BE2C (cell line): ENCODE measurements at places on chromosomes 7 and 10.
A peak's percentile ranks its signal among the peaks of the same experiment; 100 is the strongest.

- peak; percentile 62 for DNase-seq
Observed at GRCh38 chr10:96130326-96130995, 364 bp downstream of the ZNF518A start.

GRCh38 chr10:9654261-9654660, 1363.4 kb upstream of the CELF2 start:
- DNase-seq = no peak

DNA sequence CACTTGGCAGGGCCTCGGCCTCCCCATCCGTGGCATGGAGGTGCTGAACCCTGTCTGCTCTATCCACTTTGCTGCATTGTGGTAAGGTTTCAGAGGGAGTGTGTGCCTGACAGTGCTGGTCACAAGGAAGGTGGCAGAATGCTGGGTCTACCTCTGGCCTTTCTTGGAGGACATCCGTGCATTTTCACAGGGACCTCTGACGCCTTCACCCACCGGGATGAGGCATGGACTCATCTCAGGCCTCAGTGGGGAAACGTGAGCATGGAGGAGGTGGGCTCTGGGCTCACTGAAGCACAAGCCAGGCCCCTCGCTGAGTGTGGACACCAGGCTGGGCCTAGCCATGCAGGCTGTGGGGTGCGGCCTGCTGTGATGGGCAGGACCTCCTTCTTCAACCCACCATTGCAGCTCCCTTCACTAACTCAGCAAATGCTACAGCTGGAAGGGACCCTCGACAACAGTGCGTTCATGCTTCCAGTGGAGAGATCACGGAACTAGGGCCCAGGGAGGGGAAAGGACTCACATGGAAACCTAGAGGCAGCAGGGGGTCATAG, 8.6 kb downstream of the TBATA start:
- no peak for DNase-seq

DNA sequence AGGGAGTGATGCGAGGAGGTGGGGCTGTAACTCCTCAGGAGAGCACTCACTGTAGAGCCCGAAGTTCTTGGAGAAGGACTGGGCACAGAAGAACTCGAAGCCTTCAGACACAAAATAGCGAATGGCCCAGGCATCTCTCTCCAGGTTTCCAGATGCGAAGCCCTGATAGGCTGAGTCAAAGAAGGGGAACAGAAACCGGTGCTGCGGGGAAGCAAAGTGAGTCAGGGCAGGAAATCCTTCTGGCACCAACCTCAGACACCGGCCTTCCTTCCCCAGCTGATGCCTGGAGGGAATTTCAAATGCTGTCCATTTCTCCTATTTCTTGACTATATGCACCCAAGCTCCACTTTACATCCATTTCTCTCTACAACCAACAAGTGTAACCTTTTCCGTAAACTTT, 26.8 kb downstream of the GOT1 start:
- DNase-seq = no peak

- DNase-seq = no peak
Observed at GRCh38 chr7:22827563-22827962, 4.9 kb upstream of the TOMM7 start.

DNA sequence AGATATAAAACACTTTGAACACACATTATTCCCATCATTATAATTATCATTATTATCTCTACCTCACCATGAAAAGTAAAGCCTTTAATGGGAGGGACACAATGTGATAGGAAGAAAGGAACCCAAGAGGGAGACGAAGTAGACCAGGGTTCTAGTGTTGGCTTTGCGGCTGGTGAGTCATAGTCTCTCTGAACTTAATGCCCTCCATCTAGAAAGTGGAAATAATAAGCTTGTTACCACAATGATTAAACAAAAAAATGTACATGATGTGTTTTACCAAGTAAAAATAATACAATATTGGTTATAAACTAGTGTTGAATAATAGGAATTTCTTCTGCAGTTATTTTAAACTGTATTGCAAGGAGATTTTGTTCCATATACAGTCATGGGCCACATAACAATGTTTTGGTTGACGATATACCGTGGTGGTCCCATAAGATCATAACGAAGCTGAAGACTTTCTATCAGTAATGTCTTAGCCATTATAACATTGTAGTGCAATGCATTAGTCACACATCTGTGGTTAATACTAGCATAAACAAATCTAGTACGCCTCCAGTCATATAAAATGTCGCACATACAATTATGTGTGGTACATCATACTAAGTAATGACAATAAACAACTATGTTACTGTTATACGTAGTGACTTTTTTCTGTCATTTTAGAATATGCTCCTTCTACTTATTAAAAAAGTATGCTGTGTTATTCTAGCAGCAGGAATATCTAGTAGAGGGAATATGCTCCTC, 450.6 kb upstream of the SORCS1 start:
- no peak for DNase-seq

DNA sequence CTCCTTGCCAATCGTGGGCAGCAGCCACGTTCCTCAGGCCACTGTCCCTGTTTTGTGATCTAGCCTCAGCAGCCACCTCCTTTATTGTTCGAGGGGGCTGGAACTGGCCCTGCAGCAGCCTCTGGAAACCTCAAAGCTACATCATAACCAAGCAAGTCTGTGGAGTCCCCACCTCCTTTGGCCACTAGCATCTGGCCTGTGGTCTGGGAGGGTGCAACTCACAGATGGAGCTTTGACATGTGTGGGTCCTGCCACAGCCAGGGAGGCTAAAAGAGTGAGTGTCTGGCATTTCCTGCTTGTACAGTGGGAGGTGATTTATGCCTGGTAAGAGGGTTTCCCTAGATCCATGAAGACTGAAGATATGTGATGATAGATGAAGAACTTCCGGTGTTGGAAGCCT, 32.3 kb upstream of the NUB1 start:
- DNase-seq = no peak

DNA sequence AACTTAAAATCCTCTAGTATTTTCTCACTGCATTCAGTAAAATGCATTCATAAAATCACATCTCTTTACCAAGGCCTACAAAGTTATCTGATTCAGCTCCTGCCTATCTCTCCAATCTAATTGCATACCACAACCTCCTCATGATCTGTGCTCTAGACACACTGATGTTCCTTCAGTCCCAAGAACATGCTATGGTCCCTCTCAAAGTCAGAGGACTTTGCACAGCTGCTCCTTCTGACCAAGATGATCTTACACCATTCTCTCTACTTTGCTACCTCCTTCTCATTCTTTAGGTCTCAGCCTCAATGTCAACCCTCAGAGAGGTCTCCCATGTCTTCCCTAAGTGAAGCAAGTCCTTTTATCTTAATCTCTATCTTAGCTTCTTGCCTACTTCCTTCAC, 45.5 kb downstream of the CAV1 start:
- no peak for DNase-seq

GRCh38 chr7:106065575-106066500, 46.3 kb downstream of the SYPL1 start:
- no peak for DNase-seq

DNA sequence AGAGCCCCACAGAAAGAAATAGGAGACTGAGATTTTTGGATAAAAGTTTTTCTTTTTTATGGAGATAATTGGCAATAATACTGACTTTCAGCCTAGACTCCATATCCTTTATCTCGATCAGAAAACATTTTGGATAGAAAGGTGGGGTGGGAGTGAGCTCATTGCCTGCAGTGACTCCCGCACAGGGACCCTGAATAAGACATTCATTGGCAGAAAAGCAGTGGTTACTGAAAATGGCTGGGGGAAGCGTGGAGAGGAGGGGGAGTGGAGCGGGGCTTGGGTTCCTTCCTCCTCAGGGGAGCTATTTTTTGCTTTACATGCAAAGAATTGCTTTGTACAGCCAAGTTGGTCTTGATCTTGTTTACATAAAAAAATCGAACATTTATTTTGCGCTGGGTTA, 90.4 kb upstream of the BMPER start:
- no peak for DNase-seq

- DNase-seq = no peak
Observed at GRCh38 chr7:27678617-27679260, 16.1 kb upstream of the HIBADH start.

GRCh38 chr7:136294977-136295376, 317.8 kb upstream of the MTPN start:
- DNase-seq = no peak

- DNase-seq = peak; percentile 64
Observed at GRCh38 chr10:113549856-113550255, 3.0 kb upstream of the HABP2 start.

GRCh38 chr7:100124301-100125230, 2.2 kb upstream of the MBLAC1 start:
- no peak for DNase-seq

- no peak for DNase-seq
Observed at GRCh38 chr10:48305905-48306264, 592 bp upstream of the MAPK8 start.

GRCh38 chr7:84704380-84704779, 482.5 kb downstream of the SEMA3D start:
- no peak for DNase-seq

DNA sequence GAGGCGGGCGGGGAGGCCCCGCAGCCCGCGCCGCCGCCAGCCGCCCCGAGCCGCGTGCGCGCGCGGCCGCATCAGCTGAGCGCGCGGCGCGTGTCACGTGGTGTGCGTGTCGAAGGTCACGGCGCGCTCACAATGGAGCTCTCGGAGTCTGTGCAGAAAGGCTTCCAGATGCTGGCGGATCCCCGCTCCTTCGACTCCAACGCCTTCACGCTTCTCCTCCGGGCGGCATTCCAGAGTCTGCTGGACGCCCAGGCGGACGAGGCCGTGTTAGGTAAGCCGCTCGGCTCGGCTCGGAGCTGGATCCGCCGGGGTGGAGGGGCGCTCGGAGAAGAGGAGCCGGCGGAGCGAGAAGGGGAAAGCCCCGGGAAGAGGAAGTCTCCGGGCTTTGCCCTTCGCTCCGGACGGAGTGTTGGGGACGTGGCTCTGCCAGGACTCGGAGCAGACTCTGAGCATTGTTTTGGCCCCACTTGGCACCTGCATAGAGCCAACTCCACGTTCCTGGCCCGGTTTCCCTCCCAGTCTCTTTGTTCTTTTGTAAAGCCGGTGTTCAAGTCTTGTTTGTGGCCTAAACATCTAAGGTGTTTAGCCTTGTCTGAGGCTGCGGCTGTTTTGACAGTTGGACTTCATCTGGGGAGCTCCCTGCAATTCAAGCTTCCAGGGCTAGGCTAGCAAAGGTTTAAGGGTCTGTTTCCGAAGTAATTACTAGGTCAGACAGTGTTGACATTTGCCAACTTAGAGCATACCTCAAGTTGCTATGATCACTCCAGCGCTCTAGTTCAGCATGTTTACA, at the start of gene COMMD3:
Gene COMMD3, plus strand, starts transcription at position 103 of the 790 bp plus-strand sequence. Its CDS starts 30 bp downstream, at position 133.
- peak; percentile 84 for DNase-seq

DNA sequence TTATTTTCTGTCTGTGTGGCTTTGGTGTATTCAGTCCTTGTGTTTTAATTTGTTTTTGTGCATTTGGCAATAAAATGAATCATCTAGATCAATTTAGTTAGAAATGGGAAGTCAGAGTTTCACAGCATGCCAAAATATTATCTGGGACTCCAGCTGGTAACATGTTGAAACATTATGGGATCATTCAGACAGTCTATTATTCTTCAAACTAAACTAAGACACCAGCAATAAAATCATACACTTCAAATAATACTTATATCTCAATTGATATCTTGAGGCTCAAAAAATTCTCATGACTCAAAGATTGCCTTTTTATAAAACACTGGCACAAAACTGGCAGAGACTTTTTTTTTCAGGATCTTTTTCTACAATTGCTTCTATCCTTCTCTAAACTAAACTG, 5.8 kb upstream of the RP9 start:
- no peak for DNase-seq

DNA sequence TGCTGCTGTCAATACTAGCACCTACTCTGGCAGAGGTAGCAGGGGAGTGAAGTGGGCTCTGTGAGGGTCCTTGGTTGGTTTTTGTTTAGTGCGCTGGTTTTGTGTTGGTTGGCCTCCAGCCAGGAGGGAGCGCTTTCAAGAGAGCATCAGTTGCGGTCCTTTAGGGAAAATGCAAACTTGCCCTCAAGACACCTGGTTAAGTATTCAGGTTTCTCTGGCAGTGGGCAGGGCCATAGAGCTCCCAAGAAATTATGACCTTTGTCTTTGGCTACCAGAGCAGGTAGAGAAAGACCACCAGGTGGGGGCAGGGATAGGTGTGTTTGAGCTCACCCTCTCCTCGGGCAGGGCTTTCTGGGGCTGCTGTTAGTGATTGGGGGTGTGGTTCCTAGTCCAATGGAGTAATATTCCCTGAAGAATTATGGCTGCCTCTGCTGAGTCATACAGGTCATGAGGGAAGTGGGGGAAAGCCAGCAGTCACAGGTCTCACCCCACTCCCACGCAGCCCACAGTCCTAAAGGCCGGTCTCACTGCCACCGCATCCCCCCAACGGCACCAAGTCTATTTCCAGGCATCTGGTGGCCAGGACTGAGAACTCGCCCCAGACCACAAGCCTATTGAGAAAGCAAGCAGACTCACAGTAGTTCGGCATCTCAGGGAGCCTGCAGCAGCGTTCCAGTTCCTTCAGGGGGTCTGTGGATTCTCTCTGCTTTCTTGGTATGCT, 280.5 kb downstream of the SFMBT2 start:
- no peak for DNase-seq

DNA sequence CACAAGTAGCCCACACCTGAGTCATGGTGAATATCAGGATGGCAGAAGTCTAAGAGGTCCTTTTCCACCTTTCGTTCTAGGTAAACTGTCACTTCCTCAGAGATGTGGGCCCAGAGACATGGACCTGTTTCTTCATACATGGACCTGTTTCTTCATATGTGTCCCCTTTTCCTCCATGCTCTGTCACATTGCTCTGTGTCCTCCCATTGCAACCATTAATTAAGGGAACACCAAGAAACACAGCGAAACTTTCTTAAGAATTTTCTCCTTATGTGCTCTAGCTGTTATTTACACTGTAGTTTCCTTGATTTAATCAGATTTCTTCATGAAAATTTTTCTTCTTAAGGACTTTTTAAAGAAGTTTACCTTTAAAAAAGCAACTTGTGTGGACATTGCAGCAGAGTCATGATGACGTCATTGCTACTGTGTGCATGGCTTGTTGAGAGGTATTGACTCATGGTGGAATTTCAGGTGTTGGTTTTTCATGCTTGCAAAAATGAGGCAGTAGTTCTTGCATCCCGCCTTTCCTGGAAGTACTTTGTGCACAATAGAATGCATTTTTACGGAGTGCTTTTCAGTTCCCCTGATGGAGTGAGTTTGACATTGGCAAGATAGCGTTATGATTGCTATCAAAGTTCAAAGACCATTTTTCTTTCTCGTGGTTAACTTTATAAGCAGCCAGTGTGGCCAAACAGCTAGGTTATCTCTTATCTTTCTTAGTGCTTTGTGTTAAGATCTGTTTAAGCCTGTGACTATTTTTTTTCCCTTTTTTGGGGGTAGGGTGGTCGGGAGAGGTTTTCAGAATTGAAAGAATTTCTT, 37.7 kb downstream of the CFAP58 start:
- DNase-seq = no peak
